Panc1 (cell line): ENCODE measurements at places on chromosomes 16 and 17. TPM values are rescaled to one million over a fixed set of nuclear protein-coding genes. Genes with fewer than 3 reads are reported as not detected.

PLCG2 gene
- total RNA-seq = 10.8 TPM

NPB gene
- 3.9 TPM for total RNA-seq

KRTAP4-4 gene
- total RNA-seq = not detected

YBX2 gene
- 54.9 TPM for total RNA-seq

CLUH gene
- 119 TPM for total RNA-seq

CD300E gene
- total RNA-seq = not detected

NPIPA8 gene
- 0.18 TPM for total RNA-seq

MT1B gene
- not detected for total RNA-seq

KLHDC4 gene
- 50.7 TPM for total RNA-seq

FOXL1 gene
- total RNA-seq = 9.3 TPM

SRCIN1 gene
- 12.8 TPM for total RNA-seq

HIGD1B gene
- not detected for total RNA-seq

FBXW10 gene
- not detected for total RNA-seq

ZNF778 gene
- 15.0 TPM for total RNA-seq

KRTAP29-1 gene
- not detected for total RNA-seq

CLEC10A gene
- total RNA-seq = not detected

UMOD gene
- total RNA-seq = not detected

CD300H gene
- total RNA-seq = not detected

BHLHA9 gene
- 0.21 TPM for total RNA-seq

P3H4 gene
- 58.9 TPM for total RNA-seq

GAST gene
- total RNA-seq = not detected

CENPT gene
- total RNA-seq = 43.4 TPM

ABCA10 gene
- 0.90 TPM for total RNA-seq

OTOP3 gene
- total RNA-seq = not detected

KRT33A gene
- not detected for total RNA-seq

TMC5 gene
- total RNA-seq = 1.4 TPM

SAP30BP gene
- total RNA-seq = 138 TPM

ENDOV gene
- total RNA-seq = 37.1 TPM

TRAF4 gene
- 108 TPM for total RNA-seq

ARL4D gene
- total RNA-seq = 4.5 TPM

CDIPT gene
- 71.6 TPM for total RNA-seq

ZMYND15 gene
- 0.28 TPM for total RNA-seq

ALOX12B gene
- not detected for total RNA-seq

SLC38A8 gene
- not detected for total RNA-seq

MYO15A gene
- 0.36 TPM for total RNA-seq

HBM gene
- not detected for total RNA-seq

ZFP3 gene
- not detected for total RNA-seq

PRKCA gene
- total RNA-seq = 53.0 TPM

MGAT5B gene
- 34.9 TPM for total RNA-seq

BCKDK gene
- total RNA-seq = 60.4 TPM

KRT25 gene
- total RNA-seq = not detected

DLX4 gene
- 11.2 TPM for total RNA-seq

E2F4 gene
- total RNA-seq = 74.5 TPM

G6PC1 gene
- 0.08 TPM for total RNA-seq

PERCC1 gene
- not detected for total RNA-seq

PMFBP1 gene
- 0.10 TPM for total RNA-seq

TSPOAP1 gene
- total RNA-seq = 0.05 TPM

KRT13 gene
- total RNA-seq = 0.36 TPM

CLEC3A gene
- 0.23 TPM for total RNA-seq

CMTM2 gene
- total RNA-seq = not detected

CHD9NB gene
- 0.64 TPM for total RNA-seq

ZSCAN10 gene
- 0.21 TPM for total RNA-seq

TPSAB1 gene
- not detected for total RNA-seq
